ENCODE measurements at places on chromosomes 13 and 19. TPM values are rescaled to one million over a fixed set of nuclear protein-coding genes. Genes with fewer than 3 reads are reported as not detected.
A peak's percentile ranks its signal among the peaks of the same experiment; 100 is the strongest.

- no peak for DNase-seq
Measured at GRCh38 chr19:5698635-5699422, 8.7 kb downstream of the RPL36 start.

DNA sequence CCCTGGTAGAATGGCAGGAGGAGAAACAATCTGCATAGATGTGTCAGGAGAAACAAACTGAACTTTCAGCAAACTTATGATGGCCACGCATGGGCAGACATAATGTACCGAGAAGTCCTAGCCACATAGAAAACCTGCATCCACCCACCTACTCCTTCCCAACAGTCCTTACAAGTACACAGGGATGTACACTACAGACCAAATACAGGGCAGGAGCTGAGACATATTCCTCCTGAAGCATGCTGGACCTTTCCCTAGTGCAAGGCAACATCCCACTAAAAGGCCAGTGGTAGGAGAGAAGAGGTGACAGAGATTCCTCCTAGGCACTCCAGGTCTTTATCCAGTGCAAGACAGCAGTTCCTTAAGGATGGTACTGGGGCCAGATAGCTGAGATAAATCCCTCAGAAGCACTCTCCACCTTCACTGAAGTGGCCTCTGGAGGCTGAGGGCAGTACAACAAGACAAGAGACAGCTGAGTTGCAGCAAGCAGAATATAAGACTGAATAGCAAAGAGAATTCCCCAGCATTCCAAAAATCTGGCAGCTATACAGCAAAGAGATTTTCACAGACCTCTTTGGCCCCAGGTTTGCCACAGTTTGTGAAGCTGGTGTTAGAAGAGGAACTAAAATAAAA is 18.3 kb downstream of the VWA8 start:
- peak; percentile 16 for DNase-seq

The SERPINE3 gene
- not detected for polyA plus RNA-seq

- DNase-seq: peak; percentile 1
Measured at GRCh38 chr19:57280962-57281400, 696 bp downstream of the ZNF460 start.

GRCh38 chr19:14101003-14101545 is 10.5 kb upstream of the SAMD1 start:
- no peak for DNase-seq
